NCI-H226 (cell line): ENCODE measurements at places on chromosomes 1 and 21.

DNA sequence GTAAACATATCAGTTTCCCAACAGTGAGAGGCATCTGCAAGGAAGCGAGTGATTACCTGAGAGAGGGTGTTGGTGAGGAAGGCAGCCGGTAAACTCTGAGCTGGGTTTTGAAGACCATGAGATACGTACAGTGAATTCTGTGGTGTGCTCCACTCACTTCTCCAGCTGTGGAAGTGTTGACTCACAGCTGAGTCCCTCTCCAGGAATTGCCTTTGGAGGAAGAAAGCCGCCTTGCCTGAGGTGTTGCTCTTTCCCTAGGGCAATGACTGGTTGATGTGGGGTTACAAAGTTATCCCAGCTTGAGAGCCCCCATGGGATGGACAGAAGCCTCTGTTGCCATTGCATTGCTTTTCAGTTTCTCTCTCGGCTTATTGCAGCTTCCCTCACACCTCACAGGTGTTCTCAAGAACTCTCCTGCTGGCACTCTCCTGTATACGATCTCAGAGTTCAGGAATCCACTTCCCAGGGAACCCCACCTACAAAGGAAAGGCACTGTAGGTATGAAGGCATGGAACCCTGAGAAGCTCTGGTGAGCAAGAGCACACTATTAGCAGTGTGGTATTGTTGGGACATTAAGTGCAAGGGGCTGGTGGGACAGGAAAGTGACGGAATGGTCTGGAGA, 10.8 kb downstream of the NHLH1 start:
- peak; percentile 34 for DNase-seq

DNA sequence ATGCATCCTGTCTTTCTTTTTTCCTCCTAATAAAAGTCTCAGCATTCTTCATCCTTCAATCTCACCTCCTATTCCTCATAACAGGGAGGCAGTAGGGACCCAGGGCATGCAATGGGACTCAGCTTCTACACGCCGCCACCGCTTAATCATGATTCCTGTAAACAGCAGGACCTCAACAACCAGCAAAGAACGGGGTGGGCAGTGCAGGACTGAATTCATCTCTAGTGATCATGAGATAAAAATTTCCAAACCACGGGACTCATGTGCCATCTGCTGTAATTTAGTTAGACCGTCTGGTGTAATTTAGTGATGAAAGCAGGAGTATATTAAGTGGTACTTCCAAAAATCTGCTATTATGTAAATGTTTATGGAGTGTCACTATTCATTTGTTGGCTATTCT, 5.4 kb downstream of the PRAMEF12 start:
- DNase-seq, result no peak

DNA sequence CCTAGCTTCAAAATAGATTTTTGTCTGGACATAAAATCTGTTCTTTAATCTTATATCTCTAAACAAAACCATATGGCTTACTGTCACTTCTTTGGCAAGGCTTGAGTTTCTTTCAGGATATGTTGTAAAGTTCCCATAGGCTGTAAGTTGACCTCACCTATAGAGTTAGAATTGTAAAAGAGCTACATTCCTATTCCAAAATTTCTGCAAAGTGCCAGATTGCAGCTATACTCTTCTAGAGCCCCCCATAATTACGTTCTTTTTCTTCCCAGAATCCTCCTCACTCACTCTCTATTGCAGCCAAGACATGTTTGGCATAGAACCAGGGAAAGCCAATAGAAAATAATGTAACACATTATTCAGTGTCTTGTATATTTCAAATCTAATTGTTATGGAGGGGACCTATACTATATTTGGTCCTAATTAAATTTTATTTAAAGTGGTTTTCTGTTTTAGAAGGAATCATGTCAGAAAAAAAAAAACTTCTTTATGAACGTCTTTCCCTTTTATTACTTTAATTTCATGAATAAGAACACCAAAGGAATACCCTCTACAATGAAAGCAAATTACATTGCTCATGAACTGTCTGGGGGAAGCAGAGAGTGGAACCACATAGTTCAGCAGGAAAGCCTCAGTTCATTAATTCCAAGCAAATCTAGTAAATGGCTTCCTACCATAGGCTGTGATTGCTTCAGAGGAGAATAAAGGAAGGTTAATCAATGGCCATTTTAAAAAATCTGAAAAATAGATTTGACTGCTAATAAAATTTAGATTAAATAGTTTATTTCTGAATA, 22.3 kb downstream of the CTTNBP2NL start:
- DNase-seq, result no peak

DNA sequence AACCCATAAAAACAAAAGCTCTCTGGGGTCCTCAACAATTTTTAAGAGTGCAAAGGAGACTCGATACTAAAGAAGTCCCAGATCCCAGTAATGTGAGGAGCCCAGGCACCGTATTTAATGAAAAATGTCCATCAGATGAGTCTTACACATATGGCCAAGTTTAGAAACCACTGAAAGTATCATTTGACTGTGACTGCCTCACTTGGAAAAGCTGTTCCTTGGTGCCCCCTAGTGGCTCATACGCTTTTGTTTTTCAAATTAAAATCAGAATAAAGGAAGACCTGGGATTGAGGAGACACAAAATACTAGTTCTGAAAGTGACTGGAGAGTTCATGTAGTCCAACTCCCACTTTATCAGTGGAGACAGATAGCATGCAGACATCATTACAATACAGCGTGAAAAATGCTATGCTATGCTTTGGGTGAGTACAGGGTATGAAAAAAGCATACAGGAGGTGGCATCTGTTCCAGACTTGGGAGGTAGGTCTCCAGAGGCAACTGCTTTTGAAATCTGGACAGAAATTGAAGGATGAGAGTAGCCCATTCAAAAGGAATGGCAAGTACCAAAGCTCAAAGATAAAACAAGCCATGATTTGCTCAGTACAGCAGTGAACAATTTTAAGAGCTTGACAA, 33.8 kb downstream of the GDAP2 start:
- DNase-seq, result peak; percentile 37

DNA sequence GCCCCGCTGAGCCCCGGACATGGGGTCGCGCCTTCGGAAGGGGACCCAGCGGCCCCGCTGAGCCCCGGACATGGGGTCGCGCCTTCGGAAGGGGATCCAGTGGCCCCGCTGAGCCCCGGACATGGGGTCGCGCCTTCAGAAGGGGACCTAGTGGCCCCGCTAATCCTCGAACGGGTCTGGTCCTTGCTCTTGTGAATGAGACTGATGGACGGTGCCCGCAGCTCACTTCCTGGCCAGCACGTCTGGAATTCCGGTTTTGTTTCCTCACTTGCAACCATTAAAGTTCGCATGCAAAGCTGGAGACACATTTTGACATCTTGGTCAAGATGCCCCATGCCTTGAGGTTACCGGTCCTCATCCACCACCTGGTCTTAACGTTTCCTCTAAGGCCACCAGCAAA, 5.6 kb downstream of the WRAP73 start:
- DNase-seq, result no peak

DNA sequence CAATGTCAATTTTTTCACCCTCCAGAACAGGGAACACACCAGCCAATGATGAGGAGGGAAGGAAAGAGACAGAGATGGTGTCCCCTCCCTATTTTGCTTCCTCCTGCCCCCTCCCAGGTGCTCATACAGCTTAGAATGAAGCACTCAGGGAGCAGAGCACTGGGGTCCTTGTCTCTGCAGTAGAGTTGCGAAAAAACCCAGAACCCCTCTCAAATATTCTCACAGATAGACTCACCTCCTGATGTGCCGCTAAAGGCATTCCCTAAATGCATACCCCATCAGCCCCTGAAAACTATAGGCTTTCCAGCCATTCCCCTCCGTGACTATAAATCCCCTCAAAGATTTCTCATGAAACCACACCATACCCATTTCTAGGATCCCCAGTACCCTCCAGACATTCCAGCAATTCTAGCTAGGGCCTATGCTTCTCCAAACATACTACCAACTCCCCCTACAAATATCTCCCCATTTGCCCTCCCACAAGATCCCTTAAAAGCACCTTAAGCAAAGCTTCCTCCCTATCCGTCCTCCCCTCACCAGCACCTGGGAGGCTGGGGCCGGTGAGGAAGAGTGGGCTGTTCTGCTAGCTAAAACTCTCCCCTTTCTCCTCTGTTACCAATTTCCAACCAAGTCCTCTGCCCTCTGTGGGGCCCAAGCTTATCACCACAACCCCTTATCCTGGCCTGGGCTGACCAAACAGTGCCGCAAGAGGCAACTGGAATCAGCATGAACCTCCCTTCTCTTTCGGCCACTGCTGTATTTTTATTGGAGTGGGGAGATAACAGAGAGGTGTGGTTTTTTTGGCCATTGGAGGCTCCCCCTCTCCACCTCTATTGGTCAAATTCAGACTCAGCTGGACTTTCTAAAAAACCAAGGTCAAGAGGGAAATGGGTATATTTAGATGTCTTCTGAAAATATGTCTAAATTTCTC, 54.7 kb downstream of the RHBG start:
- no peak for DNase-seq

- peak; percentile 39 for DNase-seq
These were observed 16.9 kb upstream of the GNG12 start for GRCh38 chr1:67850151-67850551.

GRCh38 chr1:50977575-50978143, 7.6 kb downstream of the CDKN2C start:
- DNase-seq, result peak; percentile 59

DNA sequence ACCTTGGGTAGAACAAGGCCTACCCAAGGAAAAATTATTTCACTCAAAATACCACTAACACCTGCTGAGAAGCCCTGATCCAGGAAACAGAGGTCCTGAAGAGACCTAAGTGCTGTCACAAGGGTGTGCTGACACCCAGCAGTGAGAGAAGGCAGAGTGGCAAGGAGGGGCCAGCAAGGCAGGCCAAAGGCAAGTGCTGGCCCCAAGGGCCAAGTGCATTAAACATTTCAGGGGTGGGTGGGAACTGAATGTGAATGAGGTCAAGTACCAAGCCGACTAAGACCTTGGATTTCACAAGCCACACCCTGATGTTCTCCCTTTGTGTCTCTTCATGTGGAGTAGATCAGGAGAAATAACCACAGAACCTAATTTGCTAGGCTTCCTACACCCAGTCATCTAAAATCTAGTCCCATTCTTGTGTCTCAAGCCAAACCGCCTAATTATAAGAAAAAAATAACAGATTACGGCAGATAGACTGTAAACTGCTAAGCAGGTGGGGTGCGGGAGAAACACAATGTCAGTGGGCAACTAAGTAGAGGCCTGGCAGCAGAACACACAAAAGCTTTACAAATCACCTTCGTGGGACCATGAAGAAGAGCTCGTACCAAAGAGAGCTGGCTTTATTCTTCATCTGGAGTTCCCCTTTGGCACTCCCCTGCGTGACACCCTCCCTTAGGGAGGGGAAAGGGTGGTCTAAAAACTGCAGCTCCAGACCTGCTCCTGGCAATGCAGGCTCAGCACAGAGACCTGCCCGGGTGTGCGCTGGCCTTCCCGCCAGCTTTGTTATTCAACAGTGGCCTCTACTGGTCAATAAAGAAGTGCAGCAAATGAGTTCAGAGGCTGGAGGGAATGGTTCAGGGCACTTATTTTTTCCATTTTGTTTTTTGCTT, 8.7 kb downstream of the UBE2G2 start:
- DNase-seq, result peak; percentile 49

DNA sequence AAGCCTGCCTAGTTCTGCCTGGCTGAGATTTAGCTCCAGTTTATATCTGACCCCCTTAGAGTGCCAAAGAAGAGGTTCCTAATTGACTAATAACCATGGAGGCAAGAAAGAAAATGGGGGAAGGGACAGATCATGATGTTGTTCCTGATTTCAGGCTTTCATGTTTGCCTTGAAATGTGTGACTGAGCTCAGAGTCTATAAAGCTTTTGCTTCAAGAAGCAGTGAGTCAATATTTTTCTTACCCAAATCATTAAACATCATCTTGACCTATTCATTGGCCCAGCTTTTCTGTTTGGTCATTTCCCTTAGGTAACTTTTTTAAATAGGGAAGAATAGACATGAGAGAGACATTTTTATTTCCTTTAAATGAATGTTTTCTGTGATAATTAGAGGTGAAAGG, 55.9 kb downstream of the HHAT start:
- DNase-seq, result no peak

- DNase-seq, result peak; percentile 75
These were observed 97.4 kb upstream of the ADGRL2 start for GRCh38 chr1:81703391-81703755.

DNA sequence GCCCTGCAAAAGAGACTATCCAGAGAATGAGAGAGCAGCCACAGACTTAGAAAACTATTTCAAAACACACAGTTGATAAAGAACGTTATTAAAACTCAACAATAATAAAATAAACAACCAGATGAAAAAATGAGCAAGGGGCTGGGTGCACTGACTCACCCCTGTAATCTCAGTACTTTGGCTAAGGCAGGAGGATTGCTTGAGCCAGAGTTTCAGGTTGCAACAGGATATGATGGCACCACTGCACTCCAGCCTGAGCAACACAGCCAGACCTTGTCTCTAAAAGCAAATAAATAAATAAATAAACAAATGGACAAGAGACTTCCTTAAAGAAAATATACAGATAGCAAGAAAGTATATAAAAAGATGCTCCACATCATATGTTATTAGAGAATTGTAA, 144.6 kb downstream of the LRRIQ3 start:
- DNase-seq, result no peak

DNA sequence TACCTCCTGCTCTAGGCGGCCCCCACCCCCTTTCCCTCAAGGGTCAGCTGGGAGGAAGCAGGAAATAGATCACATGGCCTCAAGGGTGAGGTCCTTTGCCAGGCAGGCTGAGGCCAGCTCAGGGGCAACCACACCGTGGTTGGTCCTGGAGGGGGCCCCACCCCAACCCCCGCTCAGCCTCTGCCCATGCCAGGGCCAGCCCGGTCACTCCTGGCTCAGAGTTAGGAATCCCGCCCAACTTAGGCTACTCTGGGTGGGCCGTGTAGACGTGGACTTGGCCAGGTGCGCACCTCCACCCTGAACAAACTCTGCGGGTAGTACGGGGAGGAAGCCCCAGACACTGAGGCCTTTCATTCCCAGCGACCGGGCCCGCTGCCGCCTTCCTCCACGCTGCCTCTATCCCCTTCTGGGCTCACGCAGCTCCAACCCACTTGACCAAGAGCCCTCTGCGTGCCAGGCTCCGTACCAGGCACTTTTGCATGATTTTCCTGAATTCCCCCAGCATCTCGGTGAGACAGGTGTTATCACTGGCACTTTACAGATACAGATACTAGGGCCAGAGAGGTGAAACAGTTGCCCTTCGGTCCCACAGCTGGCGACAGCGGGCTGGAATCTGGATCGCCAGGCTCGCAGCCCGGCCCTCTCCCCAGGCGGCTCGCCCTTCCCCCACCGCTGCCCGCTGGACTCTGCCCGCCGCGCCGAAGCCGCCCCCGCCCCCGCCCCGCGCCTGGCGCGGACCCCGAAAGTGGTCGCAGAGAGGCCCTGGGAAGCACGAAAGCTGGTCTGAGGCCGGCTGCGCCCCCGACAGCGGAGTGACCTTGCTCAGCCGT, 769 bp downstream of the GALE start:
- peak; percentile 97 for DNase-seq

GRCh38 chr1:43002116-43002515, 43.4 kb upstream of the SLC2A1 start:
- no peak for DNase-seq

- no peak for DNase-seq
These were observed 24.4 kb upstream of the USP24 start for GRCh38 chr1:55239548-55239947.

- no peak for DNase-seq
These were observed 519.2 kb upstream of the ZRANB2 start for GRCh38 chr1:71600023-71600422.
